Kidney glomerular epithelial cell (primary cell): ENCODE measurements at places on chromosomes 5 and 9.
A peak's percentile ranks its signal among the peaks of the same experiment; 100 is the strongest.

- no peak for DNase-seq
Observed at GRCh38 chr9:129823542-129823934, 398 bp downstream of the TOR1A start.

GRCh38 chr5:90618071-90618470 lies 59.5 kb downstream of the ADGRV1 start:
- DNase-seq: no peak

GRCh38 chr9:133861086-133861485 lies 122.9 kb upstream of the SARDH start:
- DNase-seq: no peak

- no peak for DNase-seq
Observed at GRCh38 chr9:132945186-132946130, 1.0 kb upstream of the TSC1 start.

- DNase-seq: peak; percentile 67
Observed at GRCh38 chr9:112132356-112132755, 42.7 kb downstream of the SUSD1 start.

DNA sequence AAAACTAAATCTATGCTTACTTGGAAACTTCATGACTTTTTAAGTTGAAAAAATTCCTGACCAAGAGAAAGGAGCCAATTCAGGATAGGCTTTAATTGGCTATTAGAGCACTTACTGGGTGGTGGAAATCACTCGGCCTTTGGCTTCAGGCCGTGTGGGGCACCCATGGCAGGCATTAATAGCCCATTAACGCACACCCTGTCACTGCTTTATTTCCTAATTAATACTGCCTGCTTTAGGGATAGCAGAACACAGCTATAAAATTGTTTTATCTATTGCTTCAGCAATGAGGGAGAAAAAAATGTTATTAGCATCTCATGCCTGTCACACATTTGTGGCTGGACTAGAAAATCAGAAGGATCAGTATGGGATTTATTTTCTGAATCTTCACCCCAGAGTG lies 58.1 kb downstream of the PSAT1 start:
- no peak for DNase-seq

DNA sequence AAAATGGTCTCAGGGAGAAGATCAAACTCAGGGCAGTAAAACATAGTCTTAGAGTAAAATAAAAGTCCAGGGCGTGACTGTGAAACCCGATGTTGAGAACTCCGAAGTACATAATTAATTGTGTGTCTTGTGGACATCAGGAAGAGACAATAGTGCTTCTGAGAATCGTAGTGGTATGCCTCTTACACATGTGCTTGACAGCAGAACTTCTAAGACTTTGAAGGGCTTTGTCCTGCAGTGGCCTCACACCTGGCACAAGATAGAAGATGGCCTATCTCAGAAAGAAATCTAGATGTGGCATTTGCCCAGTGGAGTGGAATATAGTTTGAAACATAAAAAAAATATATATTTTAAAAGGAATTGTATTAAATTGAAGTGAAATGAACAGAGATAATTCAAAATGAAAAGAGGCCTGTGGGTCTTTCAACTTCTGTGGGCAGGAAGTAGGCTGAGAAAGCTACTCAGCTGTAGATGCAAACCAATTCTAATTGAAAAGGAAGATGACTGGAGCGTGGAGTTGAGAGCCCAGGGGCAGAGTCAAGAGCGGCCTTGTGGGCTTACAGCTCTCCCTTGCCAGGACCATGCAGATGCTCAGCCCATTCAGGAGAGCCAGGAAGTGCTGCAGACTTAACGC lies 468.4 kb downstream of the KDM4C start:
- DNase-seq: no peak

GRCh38 chr9:5949103-5949699 lies 58.5 kb downstream of the MLANA start:
- DNase-seq: peak; percentile 12

DNA sequence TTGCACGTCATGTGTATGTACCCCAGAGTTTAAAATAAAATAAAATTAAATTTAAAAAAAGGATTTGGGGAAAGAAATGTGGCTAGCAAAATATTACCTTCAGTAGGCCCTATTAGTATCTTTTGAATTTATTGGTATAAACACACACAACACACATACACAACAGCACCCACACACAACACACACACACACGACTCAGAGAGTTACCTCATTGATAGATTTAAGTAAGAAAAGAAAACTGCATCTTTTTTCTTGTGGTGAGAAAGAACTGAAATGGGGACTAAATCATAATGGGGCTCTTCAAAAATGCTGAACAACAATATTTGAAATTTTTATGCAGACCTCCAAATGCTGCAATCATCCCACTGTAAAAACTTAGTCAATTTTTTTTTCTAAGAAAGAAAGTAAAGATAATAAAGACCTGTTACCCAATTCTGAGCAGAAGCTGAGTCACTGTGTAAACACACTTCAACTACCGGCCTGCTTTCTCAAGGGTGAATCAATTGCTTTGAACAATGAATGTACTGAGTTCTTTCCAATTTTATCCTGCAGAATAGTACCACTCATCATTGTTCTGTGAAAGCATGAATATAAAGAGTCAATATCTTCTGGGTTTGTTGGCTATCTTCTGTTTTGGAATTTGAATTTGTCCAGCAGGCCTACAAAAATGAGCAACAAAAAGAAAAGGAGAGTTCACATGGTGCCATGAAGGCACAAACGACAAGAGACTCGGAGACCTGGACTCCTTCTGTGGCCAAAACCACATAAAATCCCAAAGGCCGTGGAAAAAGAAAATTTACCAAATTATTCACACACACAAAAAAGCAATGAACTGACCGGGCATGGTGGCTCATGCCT lies 57.9 kb upstream of the CCNG1 start:
- peak; percentile 74 for DNase-seq

GRCh38 chr5:1409381-1410110 lies 35.7 kb downstream of the SLC6A3 start:
- DNase-seq: no peak

DNA sequence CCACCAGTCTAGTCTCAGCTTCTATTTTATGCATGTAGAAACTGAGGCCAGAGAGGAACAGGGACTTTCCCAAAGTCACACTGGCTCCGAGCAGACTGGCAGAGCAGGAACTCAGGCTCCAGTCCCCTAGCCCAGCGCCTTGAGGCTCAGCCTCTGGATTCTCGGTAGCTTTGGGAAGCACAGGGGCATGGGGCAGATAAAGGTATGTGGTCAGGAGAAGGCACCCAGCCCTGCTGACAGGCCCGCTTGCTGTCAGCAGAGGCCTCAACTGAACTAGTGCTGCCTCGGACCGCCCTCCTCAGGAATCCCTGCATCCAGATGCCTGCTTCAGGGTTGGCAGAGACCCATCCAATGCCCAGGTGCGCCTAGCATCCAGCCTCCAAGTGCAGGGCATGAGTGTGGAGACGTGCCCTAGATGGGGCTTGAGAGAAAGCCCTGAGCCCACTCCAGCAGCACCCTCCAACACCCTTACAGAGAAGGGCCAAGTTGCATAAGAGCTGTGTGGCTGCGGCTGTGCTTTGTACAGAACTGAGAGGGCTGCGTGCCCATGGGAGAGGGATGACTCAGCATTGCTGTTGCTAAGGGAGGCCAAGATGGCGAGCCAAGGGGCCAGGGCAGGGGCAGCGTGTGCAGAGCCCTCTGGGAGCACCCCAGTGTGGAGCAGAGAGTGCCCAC lies 168.6 kb downstream of the MACROH2A1 start:
- DNase-seq: no peak

GRCh38 chr5:73694089-73694488 lies 68.1 kb downstream of the ARHGEF28 start:
- DNase-seq: no peak
